ENCODE measurements at places on chromosomes 6 and 20. TPM values are rescaled to one million over a fixed set of nuclear protein-coding genes. Genes with fewer than 3 reads are reported as not detected.

DNA sequence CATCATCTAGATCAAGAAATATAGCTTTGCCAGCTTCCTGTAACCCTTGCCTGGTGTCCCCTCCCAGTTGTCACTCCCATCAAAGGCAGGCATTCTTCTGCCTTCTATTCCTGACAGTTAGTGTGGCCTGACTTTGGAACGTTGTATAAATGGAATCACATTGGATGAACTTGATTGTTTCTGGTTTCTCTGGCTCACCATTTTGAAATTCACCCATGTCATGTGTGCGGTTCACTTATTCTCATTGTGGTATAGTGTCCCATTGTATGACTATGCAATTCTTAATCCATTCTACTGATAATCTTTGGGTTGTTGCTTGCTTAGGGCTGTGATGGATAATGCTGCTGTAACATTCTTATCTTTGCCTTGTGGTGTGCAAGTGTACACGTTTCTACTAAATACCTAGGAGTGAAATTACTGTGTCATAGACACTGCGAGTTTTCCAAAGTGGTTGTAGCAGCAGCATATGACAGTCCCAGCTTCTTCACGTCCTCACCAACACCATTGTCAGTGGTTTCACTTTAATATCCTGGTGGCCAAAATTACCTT lies 73.2 kb downstream of the VEGFA start:
- DNase-seq, result no peak

DNA sequence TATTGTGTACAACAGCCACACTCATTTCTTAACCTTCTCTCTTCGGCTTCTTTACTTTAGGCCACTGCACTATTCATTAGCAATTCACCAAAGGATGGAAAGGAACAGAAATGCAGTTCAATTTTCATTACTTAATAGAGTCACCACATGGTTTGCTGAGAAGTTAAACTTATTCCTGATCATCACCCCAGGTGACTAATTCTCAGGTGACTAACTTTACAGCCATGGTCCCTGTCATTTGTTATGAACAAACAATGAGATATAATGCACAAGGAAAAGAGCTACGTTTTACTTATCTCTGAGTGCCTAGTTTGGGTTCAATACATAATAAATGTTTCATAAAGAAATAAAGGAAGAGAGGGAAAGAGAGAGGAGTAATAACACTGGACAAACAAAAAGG lies 45.8 kb upstream of the DST start:
- no peak for DNase-seq

DNA sequence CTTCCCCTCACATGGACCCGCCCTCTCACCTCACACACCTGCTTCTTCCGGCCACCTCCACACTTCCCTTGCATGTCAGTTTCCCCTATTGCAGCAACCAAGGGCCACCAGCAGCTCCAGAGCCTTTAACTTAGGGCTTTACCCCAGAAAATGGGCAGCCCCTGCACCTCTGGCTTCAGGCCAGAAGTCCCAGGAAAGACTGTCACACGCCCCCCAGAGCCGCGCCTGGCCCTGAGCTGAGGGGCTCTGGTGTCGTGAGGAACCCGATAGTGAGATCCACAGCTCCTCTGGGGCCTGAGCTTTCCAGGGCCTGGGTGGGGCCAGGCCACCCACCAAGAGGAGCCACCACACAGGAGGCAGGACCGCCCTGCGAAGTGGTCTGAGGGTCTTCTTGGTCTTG lies 182.4 kb downstream of the DLL1 start:
- DNase-seq, result peak; percentile 6

- DNase-seq, result no peak
These were observed 167.4 kb downstream of the ZMYND8 start for GRCh38 chr20:47189060-47189459.

- DNase-seq, result no peak
These were observed 22.2 kb upstream of the MRPS18A start for GRCh38 chr6:43709654-43710303.

DNA sequence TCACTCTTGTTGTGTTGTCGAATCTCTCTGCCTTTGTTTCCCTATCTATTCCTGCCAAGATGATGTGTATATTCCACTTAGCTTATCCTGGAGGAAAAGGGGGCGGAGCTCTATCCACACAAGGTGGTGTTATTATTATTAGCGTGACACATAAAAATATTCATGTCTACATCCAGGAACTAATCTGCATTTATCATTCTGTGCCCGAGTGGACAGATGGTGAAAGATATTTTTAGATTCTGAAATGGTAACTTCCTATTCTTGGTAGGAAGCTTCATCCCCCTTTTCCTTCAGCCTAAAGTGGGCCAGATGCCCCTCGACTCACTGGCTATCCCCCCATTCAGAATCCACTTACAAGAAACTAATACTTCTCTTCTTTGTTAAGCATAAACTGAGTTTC lies 2.0 kb downstream of the XKR7 start:
- no peak for DNase-seq

DNA sequence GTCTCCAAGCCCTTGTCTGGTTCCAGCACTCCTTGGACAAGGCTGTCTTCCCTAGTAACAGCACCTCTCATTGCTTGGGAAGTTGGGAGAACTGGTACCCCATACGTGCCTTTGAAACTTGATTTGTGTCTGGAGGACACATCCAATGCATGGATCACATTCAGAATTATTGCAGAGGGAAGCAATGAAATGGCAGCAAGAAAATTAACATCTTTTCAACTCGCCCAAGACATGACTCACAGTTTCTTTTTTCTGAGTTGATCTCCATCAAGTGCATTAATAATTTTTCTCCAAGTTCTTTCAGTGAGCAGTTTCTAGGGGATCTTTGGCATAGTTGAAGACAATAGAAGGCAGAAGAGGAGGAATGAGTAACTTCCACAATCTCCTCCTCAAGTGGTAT lies 22.3 kb upstream of the PI3 start:
- DNase-seq, result no peak

LY6G5C gene
- 8.7 TPM for total RNA-seq

Measured in testis (tissue), 5 donors.